Airway epithelial cell (primary cell): ENCODE measurements at places on chromosomes 4 and X. TPM values are rescaled to one million over a fixed set of nuclear protein-coding genes. Genes with fewer than 3 reads are reported as not detected.

The HSFX4 gene
- total RNA-seq, result not detected in 2 replicates

The TRPC3 gene
- total RNA-seq, result 0.07 TPM in 1 of 2 replicates, not detected in the other

The SLC9B1 gene
- not detected in 2 replicates for total RNA-seq

The TBC1D8B gene
- total RNA-seq, result 4.7 and 4.8 TPM in 2 replicates

The SPANXB1 gene
- not detected in 2 replicates for total RNA-seq

The OPRPN gene
- not detected in 2 replicates for total RNA-seq

The USP9X gene
- 42.6 and 57.1 TPM in 2 replicates for total RNA-seq

The KLHL5 gene
- 43.9 and 44.2 TPM in 2 replicates for total RNA-seq

The AMBN gene
- not detected in 2 replicates for total RNA-seq

The HS6ST2 gene
- 6.5 and 7.4 TPM in 2 replicates for total RNA-seq

The STOX2 gene
- 3.1 and 4.2 TPM in 2 replicates for total RNA-seq

The GAGE12J gene
- not detected in 2 replicates for total RNA-seq

The DMD gene
- total RNA-seq, result 5.1 and 7.7 TPM in 2 replicates

The TAF7L gene
- not detected in 2 replicates for total RNA-seq

The MBTPS2 gene
- total RNA-seq, result 4.9 and 7.8 TPM in 2 replicates

The DEFB131A gene
- not detected in 2 replicates for total RNA-seq

The HSFX2 gene
- not detected in 2 replicates for total RNA-seq

The DCHS2 gene
- 0.07 TPM in 1 of 2 replicates, not detected in the other for total RNA-seq

The EGFL6 gene
- total RNA-seq, result 0.14 and 0.28 TPM in 2 replicates

The PAGE5 gene
- total RNA-seq, result not detected in 2 replicates

The PLP1 gene
- total RNA-seq, result not detected in 2 replicates

The FRMD7 gene
- not detected in 2 replicates for total RNA-seq

The GRPR gene
- not detected in 2 replicates for total RNA-seq

The H2BW2 gene
- total RNA-seq, result not detected in 2 replicates

The SPOCK3 gene
- 0.56 and 3.5 TPM in 2 replicates for total RNA-seq

The WAS gene
- total RNA-seq, result 0.14 and 0.21 TPM in 2 replicates

The NAA11 gene
- not detected in 2 replicates for total RNA-seq

The NHSL2 gene
- 0.07 TPM in 1 of 2 replicates, not detected in the other for total RNA-seq

The GNRHR gene
- 0.07 TPM in 1 of 2 replicates, not detected in the other for total RNA-seq

The TEC gene
- 0.35 and 0.51 TPM in 2 replicates for total RNA-seq

The KLKB1 gene
- not detected in 2 replicates for total RNA-seq

The FGA gene
- not detected in 2 replicates for total RNA-seq

The MID1 gene
- 11.8 and 12.1 TPM in 2 replicates for total RNA-seq

The BGN gene
- total RNA-seq, result 0.56 TPM in 1 of 2 replicates, not detected in the other

The AMTN gene
- 0.21 TPM in 1 of 2 replicates, not detected in the other for total RNA-seq

The MYOZ2 gene
- not detected in 2 replicates for total RNA-seq

The PDGFRA gene
- total RNA-seq, result 1.1 and 2.2 TPM in 2 replicates

The ARFIP1 gene
- total RNA-seq, result 25.9 and 38.6 TPM in 2 replicates

The MMGT1 gene
- 10.9 and 16.3 TPM in 2 replicates for total RNA-seq

The MCF2 gene
- total RNA-seq, result 0.05 and 0.42 TPM in 2 replicates

The NDP gene
- total RNA-seq, result 0.07 TPM in 1 of 2 replicates, not detected in the other

The IL2 gene
- not detected in 2 replicates for total RNA-seq

The CD40LG gene
- not detected in 2 replicates for total RNA-seq

The SPANXA2 gene
- not detected in 2 replicates for total RNA-seq

The CA5B gene
- 1.3 and 2.7 TPM in 2 replicates for total RNA-seq

The NR3C2 gene
- 0.14 and 0.42 TPM in 2 replicates for total RNA-seq

The NAP1L3 gene
- 0.19 TPM in 1 of 2 replicates, not detected in the other for total RNA-seq

The MMRN1 gene
- not detected in 2 replicates for total RNA-seq

The FDCSP gene
- total RNA-seq, result not detected in 2 replicates

The EXOSC9 gene
- total RNA-seq, result 33.2 and 51.2 TPM in 2 replicates

The UNC5C gene
- not detected in 2 replicates for total RNA-seq

The GPM6B gene
- 2.8 and 5.7 TPM in 2 replicates for total RNA-seq

The DOK7 gene
- 3.4 and 3.6 TPM in 2 replicates for total RNA-seq

The KLHL4 gene
- 1.2 and 1.4 TPM in 2 replicates for total RNA-seq
